Dermis blood vessel endothelial cell (primary cell): ENCODE measurements at places on chromosomes 3 and 15. TPM values are rescaled to one million over a fixed set of nuclear protein-coding genes. Genes with fewer than 3 reads are reported as not detected.

DNA sequence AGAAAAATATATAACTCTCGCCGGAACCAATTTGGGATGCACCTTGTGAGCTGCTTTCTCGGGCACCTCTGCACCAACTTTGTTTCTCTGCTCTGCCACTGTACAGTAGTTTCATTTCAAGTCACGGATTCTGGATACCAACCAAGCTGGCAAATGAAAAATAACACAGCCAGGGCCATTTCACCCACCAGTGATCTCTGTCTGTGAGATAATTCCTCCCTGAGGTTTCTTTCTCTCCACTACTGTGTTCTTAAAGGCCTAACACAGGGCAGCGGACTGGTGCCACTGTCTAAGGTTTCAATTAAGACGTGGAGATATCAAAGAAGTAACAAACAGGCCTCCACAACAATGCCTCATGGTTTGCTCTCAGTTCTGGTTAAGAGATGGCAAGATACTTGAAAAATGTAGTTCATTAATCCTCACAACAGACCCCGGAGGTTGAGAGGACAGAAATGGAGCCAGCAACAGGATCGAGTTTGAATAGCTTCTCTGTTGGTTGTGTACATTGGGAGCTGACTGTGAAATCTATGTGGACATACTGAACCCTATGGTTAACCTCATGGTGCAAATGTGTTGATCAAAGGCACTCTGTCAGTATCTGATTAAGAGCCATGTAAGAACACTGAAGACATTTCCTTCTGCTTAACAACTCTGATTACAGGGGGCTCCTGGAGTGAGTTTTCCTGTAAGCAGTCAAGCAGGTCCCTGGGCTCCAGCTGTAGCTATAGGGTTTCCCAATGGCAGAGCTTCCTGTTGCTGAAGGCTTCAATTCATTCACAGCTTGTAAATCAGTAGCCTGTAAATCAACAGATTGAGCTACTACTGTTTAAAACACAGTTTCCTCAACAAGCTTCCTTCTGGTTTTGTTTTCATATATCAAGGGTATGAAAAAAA is 470.5 kb downstream of the EPHA3 start:
- no peak for DNase-seq

DNA sequence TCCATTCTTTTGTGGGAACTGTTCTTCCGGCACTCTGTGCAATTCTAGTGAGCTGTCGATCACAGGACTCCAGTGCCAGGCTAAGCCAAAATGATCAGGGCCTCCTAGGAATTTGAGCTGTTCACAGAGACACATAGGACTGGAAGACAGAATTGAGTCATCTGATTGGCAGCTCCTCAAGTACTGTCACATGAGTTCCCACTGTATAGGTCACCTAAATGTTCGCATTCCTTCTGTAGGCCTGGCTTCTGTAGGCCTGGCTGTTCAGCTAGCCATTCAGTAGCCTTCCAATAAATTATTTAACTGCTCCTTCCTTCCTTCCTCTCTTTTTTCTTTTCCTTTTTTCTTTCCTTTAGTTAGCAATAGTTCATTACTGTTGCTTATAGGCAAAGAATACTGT is 4.3 kb downstream of the PROS1 start:
- DNase-seq, result no peak

GRCh38 chr3:76735152-76735551 is 304.7 kb upstream of the ROBO2 start:
- DNase-seq, result no peak

Gene CCPG1
- 70.5 and 84.7 TPM in 2 replicates for total RNA-seq

- DNase-seq, result no peak
Observed at GRCh38 chr3:114490829-114491228, 197.0 kb downstream of the TIGIT start.

DNA sequence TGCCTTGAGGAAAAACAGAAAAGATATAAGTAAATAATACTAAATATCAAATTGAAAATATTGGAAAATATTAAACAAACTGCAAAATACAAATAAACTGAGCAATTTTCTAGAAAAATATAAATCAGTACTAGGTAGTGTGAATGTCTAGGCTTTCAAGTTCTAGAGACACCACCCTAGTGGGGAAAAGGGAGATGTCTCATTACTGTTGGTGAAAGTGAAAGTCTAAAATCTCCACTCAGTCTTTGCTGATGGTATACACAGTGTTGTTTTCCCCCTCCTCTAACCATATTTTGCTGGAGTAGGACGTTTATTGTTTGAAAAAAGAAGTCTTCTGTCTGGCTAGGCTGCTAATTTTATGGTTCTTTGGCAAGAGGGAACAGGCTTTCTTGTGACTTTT is 1368.9 kb downstream of the OTOL1 start:
- no peak for DNase-seq

DNA sequence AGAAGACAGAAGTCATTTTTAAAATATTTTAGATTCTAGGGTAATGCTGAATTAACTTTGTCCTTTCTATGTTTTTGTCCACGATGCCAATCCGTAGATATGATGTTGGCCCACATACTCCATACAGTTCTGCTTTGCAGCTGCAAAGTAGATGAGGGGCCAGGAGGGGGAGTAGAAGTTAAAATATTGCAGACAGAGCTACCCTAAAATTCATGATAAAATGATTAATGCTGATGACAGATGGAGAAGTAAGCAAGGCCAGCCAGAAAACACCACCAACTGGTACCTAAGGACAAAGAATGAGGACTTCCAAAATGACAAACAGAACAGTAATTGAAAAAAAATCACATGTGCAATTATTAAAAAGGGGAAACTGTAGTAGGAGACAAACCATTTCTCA is 756.6 kb upstream of the ARPP21 start:
- peak; percentile 5 for DNase-seq
